Testis (tissue), 5 donors: ENCODE measurements at places on chromosomes 3 and 15.

GRCh38 chr15:83565553-83566159, 88.3 kb upstream of the ADAMTSL3 start:
- no peak for DNase-seq

DNA sequence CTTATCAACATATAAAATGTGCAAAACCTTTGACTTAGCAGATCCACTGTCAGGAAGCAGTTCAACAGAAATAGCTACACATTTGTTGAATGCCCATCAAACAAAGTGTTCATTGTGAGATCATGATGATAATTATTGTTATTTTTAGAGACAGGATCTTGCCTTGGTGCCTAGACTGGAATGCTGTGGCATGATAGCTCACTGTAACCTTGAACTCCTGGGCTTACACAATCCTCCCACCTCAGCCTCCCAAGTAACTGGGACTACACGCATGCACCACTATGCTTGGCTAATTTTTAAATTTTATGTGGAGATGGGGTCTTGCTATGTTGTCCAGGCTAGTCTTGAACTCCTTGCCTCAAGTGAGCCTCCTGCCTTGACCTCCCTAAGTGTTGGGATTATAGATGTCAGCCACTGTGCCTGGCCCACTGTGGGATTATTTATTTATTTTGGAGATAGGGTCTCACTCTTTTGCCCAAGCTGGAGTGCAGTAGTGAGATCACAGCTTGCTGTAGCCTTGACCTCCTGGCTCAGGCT, 8.8 kb downstream of the MAP2K5 start:
- DNase-seq, result peak; percentile 70

DNA sequence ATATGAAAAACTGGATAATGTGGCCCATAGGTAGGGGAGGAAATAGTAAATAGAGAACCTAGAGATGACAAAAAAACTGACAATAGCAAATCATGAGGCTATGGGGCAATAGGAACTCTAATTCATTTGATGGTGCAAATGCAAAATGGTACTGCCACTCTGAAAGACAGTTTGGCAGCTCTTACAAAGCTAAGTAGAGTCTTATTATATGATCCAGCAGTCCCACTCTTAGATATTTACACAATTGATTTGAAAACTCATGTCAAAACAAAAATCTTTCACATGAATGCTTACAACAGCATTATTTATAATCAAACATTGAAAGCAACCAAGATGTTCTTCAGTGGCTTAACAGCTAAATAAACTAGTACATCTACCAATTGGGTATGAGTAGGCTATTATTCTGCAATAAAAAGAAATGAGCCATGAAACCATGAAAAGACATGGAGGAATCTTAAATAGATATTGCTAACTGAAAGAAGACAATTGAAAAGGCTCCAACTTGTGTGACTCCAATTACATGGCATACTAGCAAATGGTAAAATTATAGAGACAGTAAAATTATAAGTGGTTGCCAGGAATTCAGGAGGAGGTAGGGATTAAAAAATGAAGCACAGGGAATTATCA, 321.8 kb upstream of the STAC start:
- no peak for DNase-seq

- DNase-seq, result peak; percentile 46
Measured at GRCh38 chr15:41881920-41882688, 11.7 kb downstream of the SPTBN5 start.

DNA sequence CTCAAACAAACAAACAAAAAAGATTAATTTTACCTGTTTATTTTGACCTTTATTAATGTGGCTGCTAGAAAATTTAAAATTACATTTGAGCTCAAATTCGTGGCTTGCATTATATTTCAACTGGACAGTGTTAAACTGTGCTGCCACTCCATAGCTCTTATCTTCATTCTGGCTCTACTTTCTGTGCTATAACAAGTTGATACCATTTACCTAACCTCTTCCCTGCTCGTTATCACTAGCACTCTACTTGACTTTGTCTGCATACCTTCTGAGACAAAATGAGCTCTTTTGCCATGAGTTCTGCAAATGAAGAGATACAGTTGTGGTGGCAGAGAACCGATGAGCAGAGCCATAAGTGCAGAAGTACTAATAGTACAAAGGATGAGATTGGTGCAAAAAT, 26.4 kb downstream of the MINDY2 start:
- no peak for DNase-seq

DNA sequence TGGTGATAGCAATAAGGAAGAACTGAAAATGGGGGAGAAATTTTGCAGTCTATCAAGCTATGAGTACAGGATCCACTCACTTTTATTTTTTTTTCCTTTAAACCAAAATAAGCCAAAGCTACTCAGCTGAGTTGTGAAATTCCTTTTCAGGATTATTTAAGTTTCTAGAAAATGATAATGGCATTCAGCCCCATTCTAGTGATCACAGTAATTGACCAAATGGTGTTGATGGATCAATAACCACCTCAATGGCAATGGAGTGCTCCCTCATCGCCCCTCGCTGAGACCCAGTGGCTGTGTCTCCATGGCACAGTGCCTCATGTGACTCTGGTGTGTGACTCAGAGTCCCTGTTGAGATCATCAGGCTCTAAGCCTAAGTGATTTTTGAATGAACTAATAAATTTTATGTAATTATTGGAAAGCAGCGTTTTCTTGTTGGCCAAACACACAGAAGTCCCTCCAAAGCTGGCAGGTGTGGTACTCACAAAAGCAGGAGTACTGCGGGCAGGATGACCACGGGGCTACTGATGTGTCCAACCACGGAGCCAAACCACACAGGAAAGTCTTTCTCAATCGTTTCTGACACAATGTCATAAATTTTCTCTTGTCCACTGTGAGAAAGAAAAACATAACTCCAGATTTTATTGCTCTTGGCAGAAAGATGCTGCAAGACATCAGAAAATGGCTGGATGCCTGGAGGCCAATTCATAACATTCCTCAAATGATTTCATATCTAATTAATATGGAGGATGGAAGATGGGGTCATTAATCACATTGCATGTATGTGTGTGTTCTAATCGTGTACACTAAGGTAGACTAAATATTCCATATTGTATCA, 14.4 kb upstream of the STARD5 start:
- DNase-seq, result no peak

DNA sequence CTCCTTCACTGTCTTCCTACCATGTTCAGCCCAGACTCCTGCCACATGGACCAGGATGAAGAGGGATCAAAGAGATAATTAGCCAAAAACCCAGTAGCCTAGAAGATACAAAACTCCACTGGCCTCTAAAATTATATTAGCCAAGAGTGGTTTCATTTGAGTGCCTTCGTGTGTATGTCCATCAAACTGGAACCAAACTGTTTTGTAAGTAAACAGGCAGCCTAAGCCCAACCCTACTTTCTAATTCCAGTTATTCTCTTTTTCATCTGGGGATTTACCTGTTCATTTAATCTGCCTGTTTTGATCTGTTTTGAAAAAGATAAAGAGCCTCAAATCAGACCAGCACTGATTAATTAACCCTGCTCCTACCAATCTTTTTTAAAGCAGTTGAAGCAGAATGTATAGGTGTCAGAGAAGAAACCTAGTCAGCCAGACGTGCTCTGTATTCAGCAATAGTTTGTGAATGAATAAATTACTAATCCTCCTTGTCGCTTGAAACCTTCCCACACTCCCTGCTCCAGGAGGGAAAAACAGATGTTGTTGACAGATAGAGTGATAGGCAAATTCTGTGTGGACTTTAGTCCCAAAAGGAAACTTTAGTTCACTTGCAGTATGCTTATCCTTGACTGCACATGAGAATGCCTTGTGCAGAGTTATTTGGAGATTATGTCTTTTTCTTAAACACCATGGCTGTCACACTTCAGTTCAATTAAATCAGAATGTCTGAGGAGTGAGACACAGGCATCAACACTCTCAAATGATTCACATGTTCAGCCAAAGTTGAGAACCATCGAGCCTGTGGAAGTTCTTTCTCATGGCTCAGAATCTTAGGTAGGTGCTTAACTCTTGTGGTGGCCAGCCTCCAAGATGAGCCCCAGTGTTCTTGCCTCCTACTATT, 55.5 kb upstream of the ZBED2 start:
- DNase-seq, result no peak

DNA sequence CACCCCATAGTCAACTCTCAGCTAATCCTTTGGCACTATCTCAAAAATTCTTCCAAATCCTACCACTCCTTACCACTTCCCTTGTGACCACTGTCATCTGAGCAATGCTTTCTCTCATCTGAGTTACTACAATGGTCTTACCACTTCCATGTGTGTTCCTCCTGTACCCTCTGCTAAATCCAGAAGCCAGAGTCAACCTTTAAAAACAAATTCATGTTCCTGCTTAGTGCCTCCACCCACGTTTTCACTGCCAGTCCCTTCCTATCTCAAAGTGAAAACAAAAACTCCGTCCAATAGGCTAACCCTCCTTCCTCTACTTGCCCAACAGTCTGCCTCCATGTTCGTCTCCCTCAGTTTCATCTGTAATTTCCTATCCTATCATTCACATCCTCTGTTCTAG, 109.0 kb downstream of the ADAMTS9 start:
- DNase-seq, result no peak

- no peak for DNase-seq
Measured at GRCh38 chr3:150889106-150889505, 16.1 kb downstream of the MINDY4B start.

GRCh38 chr3:132342183-132342582, 25.0 kb downstream of the ACP3 start:
- peak; percentile 51 for DNase-seq

DNA sequence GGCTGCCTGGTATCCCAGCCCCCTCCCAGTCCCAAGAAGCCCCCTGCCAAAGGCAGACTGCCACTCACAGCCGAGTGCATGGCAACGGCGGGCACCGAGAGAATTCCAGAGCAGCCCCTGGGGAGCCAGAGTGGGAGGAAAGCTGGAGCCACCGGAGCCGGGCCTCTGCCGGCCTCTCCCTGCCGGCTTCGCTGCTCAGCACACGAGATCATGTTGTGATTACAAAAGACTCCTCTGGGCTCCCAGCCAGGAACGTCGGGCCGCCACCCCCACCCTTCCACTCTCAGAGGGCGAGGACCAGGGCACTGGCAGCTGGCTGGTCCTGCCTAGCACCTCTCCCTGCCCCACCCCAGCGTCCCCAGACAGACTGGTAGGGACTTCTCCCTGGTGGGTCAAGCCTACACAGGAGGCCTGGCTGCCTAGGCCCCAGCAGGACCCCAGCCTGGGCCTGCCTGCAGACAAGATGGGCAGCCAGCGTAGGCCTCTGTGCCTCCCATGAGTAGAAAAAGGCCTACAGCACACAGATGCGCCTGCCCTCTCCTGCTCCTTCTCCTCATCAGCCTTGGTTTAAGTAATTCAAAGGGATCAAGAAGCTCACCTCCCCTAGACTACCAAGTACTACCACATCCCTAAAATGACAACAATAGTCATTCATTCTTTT, at the start of gene CCDC9B:
TSS of gene CCDC9B (minus strand) at position 200 of the 661 bp plus-strand sequence. CDS start at position 80, 120 bp downstream.
- DNase-seq, result peak; percentile 90

- DNase-seq, result no peak
Measured at GRCh38 chr3:31777887-31778286, 203.2 kb downstream of the OSBPL10 start.
